Activated B cell treated with CpG ODN at 0.5 μM for 24 hours (primary cell): ENCODE measurements at places on chromosomes 6 and 20. TPM values are rescaled to one million over a fixed set of nuclear protein-coding genes. Genes with fewer than 3 reads are reported as not detected.

- H3K4me3 ChIP-seq = no peak overlapping the region
- no peaks in the 10 kb centered on the region for H3K4me1 ChIP-seq
- H3K27me3 ChIP-seq = peaks cover 5% of the 10 kb centered on the region
These were observed 9.3 kb upstream of the SALL4 start for GRCh38 chr20:51811514-51812128.

GRCh38 chr20:3613821-3614440 is 49.3 kb downstream of the GFRA4 start:
- H3K27me3 ChIP-seq = no peaks in the 10 kb centered on the region
- H3K27ac ChIP-seq = no peak overlapping the region
- H3K36me3 ChIP-seq = peaks cover 36% of the 10 kb centered on the region
- no peak for DNase-seq

GRCh38 chr20:35237486-35237885 is 11.0 kb downstream of the MMP24 start:
- H3K36me3 ChIP-seq = peaks cover 22% of the 10 kb centered on the region
- peaks cover 16% of the 10 kb centered on the region for H3K27me3 ChIP-seq
- DNase-seq = no peak
- H3K4me3 ChIP-seq = no peak overlapping the region

GRCh38 chr6:144834426-144835038 is 549.4 kb downstream of the UTRN start:
- peaks cover 76% of the 10 kb centered on the region for H3K36me3 ChIP-seq
- no peaks in the 10 kb centered on the region for H3K4me1 ChIP-seq
- H3K27me3 ChIP-seq = no peaks in the 10 kb centered on the region
- no peak overlapping the region for H3K27ac ChIP-seq
- no peak for DNase-seq

DNA sequence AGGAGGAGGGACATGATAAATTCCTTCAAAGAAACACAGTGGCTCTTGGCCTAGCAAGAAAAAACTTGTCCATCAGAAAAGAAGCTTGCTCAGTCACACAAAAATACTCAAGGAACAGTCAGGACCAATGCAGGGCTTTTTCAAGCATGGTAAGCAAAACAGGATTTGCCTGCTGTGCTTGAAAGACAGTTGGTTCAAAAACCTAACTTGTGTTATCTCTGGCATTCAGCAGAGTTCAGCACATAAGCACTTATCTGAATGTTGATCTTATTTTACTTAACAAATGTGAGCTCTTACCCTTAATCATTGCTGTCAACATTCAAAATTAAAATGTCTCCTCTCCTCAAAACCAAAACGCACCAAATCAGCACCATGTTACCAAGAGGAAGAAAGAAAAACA is 38.3 kb downstream of the ATG5 start:
- H3K4me1 ChIP-seq = peaks cover 6% of the 10 kb centered on the region
- no peak overlapping the region for H3K4me3 ChIP-seq
- peaks cover 40% of the 10 kb centered on the region for H3K36me3 ChIP-seq
- no peak for DNase-seq
- no peak overlapping the region for H3K27ac ChIP-seq

- peaks cover 4% of the 10 kb centered on the region for H3K27me3 ChIP-seq
- H3K4me1 ChIP-seq = no peaks in the 10 kb centered on the region
- no peak for DNase-seq
- no peak overlapping the region for H3K4me3 ChIP-seq
- H3K36me3 ChIP-seq = no peaks in the 10 kb centered on the region
These were observed 79.0 kb upstream of the FYN start for GRCh38 chr6:111952274-111952673.

- no peak for DNase-seq
- no peak overlapping the region for H3K4me3 ChIP-seq
- H3K36me3 ChIP-seq = no peaks in the 10 kb centered on the region
- no peak overlapping the region for H3K27ac ChIP-seq
These were observed 67.5 kb downstream of the PKHD1 start for GRCh38 chr6:52019881-52020280.

- no peak overlapping the region for H3K27ac ChIP-seq
- no peak for DNase-seq
- peaks cover 9% of the 10 kb centered on the region for H3K27me3 ChIP-seq
- no peak overlapping the region for H3K4me3 ChIP-seq
- H3K36me3 ChIP-seq = no peaks in the 10 kb centered on the region
These were observed 59.9 kb upstream of the HBS1L start for GRCh38 chr6:135114355-135115145.

GRCh38 chr6:6968731-6969552 is 138.8 kb upstream of the RREB1 start:
- no peaks in the 10 kb centered on the region for H3K36me3 ChIP-seq
- no peaks in the 10 kb centered on the region for H3K4me1 ChIP-seq
- H3K4me3 ChIP-seq = no peak overlapping the region
- no peak overlapping the region for H3K27ac ChIP-seq
- no peak for DNase-seq
- H3K27me3 ChIP-seq = peaks cover 3% of the 10 kb centered on the region

GRCh38 chr6:3722785-3723184 is 28.7 kb downstream of the PXDC1 start:
- no peaks in the 10 kb centered on the region for H3K4me1 ChIP-seq
- no peaks in the 10 kb centered on the region for H3K27me3 ChIP-seq
- H3K27ac ChIP-seq = no peak overlapping the region

- H3K27ac ChIP-seq = no peak overlapping the region
- H3K4me3 ChIP-seq = no peak overlapping the region
- no peak for DNase-seq
- H3K36me3 ChIP-seq = no peaks in the 10 kb centered on the region
- H3K27me3 ChIP-seq = no peaks in the 10 kb centered on the region
These were observed 191.6 kb upstream of the MOCS1 start for GRCh38 chr6:40125680-40126394.

DNA sequence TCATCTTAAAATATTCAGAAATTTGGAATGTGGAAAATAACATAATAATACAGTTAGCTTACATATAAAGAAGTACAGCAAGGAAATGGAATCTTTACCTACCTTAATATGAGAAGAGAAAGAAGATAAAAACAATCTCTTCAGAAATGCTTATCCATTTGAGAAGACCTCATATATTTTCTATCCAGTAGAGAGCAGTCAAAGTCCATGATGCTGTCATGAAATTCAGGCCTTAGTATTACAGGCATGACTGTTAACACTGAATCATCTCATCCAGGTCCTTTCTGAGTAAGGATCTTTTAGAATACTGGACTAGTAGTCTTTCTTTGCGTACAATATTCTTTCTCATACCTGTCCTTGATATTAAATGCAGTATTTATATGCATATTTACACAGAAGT is 713.4 kb downstream of the CD109 start:
- no peak overlapping the region for H3K27ac ChIP-seq
- H3K4me3 ChIP-seq = no peak overlapping the region
- H3K36me3 ChIP-seq = no peaks in the 10 kb centered on the region
- H3K27me3 ChIP-seq = no peaks in the 10 kb centered on the region
- DNase-seq = no peak

- no peaks in the 10 kb centered on the region for H3K27me3 ChIP-seq
- no peaks in the 10 kb centered on the region for H3K4me1 ChIP-seq
- H3K36me3 ChIP-seq = peaks cover 32% of the 10 kb centered on the region
- H3K4me3 ChIP-seq = no peak overlapping the region
These were observed 21.7 kb downstream of the KIZ start for GRCh38 chr20:21147593-21147992.

DNA sequence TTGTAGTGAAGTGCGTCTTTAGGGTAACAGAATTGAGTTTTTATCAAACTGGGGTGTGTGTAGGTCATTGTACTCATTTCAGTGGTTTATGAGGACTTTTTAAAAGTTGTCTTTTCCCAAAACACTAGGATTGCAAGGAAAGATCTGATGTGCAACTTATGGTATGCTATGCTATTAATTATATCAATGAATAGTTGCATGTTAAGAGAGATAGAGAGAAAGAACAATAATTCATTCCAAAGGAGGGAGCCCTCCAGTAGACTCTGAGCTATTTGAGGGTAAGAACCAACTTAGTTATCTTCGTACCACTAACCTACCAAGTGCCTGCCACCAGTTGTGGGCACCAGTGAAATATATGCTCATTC is 117.1 kb downstream of the RNF144B start:
- H3K4me3 ChIP-seq = no peak overlapping the region
- peaks cover 14% of the 10 kb centered on the region for H3K4me1 ChIP-seq
- no peak for DNase-seq

GRCh38 chr20:32294071-32294470 is 16.6 kb downstream of the KIF3B start:
- DNase-seq = no peak
- peaks cover 54% of the 10 kb centered on the region for H3K4me1 ChIP-seq
- H3K27ac ChIP-seq = no peak overlapping the region
- no peaks in the 10 kb centered on the region for H3K27me3 ChIP-seq
- peaks cover 7% of the 10 kb centered on the region for H3K36me3 ChIP-seq
- H3K4me3 ChIP-seq = no peak overlapping the region

DNA sequence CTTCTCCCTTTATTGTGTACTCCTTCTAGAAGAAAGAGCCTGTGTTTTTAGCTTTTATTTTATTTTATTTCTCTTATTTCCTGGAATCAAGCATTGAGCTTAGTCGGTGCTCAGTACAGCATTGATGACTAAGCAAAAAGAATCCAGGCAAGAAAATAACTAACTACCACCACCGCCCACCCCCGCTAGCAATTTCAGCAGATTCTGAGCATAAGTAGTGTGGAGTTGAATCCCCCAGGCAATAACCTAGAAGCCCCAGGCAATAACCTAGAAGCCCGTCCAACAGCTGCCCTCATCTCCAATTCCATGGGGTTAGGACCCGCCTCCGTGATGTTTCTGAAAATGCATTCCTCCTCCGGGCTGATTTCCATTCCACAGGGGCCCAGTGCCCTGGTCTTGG is 258.0 kb upstream of the TAB2 start:
- H3K27ac ChIP-seq = no peak overlapping the region
- peaks cover 43% of the 10 kb centered on the region for H3K4me1 ChIP-seq
- DNase-seq = no peak
- H3K36me3 ChIP-seq = no peaks in the 10 kb centered on the region

DNA sequence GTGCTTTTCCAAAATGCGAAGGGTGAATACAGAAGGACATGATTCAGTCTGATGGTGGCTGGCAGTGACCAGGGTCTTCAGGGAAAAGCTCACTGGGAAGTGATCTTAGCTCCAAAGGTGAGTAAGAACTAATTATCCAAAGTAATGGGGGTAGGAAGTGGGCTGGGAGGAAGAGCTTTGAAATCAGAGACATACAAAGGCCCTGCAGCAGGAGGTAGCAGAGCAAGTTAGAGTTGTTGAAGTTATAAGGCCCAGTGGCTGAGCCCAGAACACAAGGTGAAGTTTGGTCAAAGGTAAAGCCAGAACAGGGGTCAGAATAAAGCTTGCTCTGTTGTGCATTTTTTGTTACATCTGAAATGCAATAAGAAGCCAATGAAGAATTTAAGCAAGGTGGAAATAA is 81.2 kb downstream of the PLCB1 start:
- peaks cover 22% of the 10 kb centered on the region for H3K4me1 ChIP-seq
- no peaks in the 10 kb centered on the region for H3K27me3 ChIP-seq
- H3K27ac ChIP-seq = no peak overlapping the region
- DNase-seq = no peak

- no peak for DNase-seq
- H3K27ac ChIP-seq = no peak overlapping the region
- no peaks in the 10 kb centered on the region for H3K4me1 ChIP-seq
- H3K36me3 ChIP-seq = peaks cover 36% of the 10 kb centered on the region
These were observed 1.9 kb downstream of the PNLDC1 start for GRCh38 chr6:159801935-159802334.

The TMEM217 gene
- 0.54 and 1.0 TPM in 2 replicates for total RNA-seq

The ADGB gene
- not detected in 2 replicates for total RNA-seq

The ESR1 gene
- total RNA-seq = 10.9 and 17.5 TPM in 2 replicates

The TGM2 gene
- total RNA-seq = 20.8 and 22.9 TPM in 2 replicates
